ENCODE measurements at places on chromosomes 3 and 15.

GRCh38 chr3:134685929-134686802 is 35.3 kb upstream of the KY start:
- no peak for DNase-seq

- no peak for DNase-seq
These were observed 146.2 kb upstream of the DPH6 start for GRCh38 chr15:35691891-35692867.

- no peak for DNase-seq
These were observed 6.7 kb downstream of the ISLR start for GRCh38 chr15:74179983-74180880.

GRCh38 chr15:66389859-66390381 is 3.2 kb downstream of the MAP2K1 start:
- DNase-seq: no peak

- no peak for DNase-seq
These were observed 53.9 kb upstream of the GRM7 start for GRCh38 chr3:6806991-6807390.

- no peak for DNase-seq
These were observed 86.5 kb upstream of the NMNAT3 start for GRCh38 chr3:139764069-139764905.

DNA sequence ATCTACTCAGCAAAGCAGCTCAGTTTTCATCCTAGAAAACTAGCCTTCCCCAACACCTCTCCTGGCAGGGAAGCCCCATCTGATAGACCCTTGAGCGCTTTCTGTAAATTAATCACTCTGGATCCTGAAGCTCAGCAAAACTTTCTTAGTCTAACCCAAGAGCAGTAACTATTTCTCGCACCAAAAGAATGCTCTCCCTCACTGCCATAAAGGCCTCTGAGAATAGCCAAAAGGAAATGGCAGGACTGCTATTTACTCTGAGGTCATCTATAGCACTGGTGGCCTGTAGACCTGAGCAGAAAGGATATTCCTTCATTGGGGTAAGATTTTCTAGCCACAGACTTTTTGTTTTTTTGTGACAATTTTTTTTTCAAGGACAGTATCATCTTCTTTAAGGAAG is 345.8 kb upstream of the ADAMTS9 start:
- no peak for DNase-seq

DNA sequence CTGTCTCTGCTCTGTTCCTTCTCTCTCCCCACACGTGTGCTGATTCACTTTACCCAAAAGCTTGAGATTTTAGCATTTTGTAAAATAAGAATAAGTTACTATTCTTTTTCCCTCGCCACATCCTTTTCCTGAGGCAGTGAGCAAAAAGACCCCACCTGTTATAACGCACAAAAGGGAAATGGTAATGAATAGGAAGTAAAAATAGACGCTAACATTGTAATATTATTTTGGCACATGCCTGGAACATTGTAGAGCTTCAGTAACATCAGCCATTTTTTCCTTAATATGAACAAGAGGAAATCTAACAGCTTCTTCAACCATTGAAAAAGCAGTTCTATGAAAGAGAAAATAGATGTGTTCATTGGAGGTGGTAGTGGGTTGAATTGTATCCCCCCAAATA is 40.5 kb downstream of the CD200 start:
- DNase-seq: no peak

GRCh38 chr3:175192536-175192935 is 333.4 kb downstream of the NAALADL2 start:
- DNase-seq: no peak

- DNase-seq: no peak
These were observed 189.5 kb downstream of the TPRG1 start for GRCh38 chr3:189361103-189361835.

GRCh38 chr3:11699083-11699427 is 55.3 kb upstream of the VGLL4 start:
- peak; percentile 49 for DNase-seq

- DNase-seq: no peak
These were observed 965.8 kb downstream of the ROBO1 start for GRCh38 chr3:78801926-78802561.
